ENCODE measurements at places on chromosomes 6 and 20. TPM values are rescaled to one million over a fixed set of nuclear protein-coding genes. Genes with fewer than 3 reads are reported as not detected.
A peak's percentile ranks its signal among the peaks of the same experiment; 100 is the strongest.

The KIFC1 gene
- 0.49 TPM for total RNA-seq

The SNAI1 gene
- total RNA-seq = 0.69 TPM

The WFDC10B gene
- not detected for total RNA-seq

The MOCS3 gene
- 2.8 TPM for total RNA-seq

The UNC93A gene
- total RNA-seq = not detected

The SLC26A8 gene
- total RNA-seq = not detected

The OR2H2 gene
- total RNA-seq = not detected

DNA sequence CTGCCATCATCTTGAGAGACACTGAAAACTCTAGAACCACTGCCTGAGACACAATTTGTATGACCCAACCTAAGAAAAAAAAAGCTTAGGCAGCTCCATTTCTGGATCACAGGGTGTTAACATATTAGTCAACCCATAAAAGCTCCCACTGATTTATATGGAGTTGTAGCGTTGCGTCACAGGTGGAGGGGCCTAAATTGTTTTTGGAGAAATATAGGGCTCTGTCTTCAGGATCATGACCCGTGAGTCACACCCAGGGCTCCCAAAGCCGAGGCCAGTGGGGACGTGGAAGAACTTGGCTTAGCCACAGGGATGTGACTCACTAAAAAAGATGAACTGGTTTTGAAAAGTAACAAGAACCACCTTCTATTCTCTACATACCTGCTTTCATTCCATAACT is 116.5 kb upstream of the BMP2 start:
- DNase-seq = no peak

DNA sequence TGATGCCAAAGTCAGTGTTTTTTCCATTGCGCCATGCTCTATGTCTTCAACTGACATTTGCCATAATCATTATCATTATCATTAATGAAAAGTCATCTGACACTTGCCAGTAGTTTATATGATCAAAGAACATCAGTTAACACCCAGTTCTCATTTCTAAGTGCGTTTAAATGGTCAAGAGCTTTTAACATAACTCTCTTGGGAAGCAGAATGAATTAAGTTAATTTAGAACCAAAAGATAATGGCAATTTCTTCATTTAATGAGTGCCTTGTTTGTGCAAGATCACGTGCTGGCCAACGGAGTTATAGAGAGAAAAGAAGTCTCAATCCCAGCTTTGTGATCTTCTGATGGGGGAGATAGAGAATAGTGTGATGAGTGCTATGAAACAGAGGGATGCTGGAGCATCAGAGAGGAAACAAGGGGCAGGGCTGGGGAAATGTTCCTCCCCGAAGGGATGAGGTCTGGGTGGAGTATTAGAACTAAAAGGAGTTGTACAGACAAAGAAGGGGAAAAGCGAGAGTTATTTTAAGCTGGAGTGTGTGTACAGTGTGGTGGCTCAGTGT is 20.3 kb downstream of the ANKS1A start:
- no peak for DNase-seq

DNA sequence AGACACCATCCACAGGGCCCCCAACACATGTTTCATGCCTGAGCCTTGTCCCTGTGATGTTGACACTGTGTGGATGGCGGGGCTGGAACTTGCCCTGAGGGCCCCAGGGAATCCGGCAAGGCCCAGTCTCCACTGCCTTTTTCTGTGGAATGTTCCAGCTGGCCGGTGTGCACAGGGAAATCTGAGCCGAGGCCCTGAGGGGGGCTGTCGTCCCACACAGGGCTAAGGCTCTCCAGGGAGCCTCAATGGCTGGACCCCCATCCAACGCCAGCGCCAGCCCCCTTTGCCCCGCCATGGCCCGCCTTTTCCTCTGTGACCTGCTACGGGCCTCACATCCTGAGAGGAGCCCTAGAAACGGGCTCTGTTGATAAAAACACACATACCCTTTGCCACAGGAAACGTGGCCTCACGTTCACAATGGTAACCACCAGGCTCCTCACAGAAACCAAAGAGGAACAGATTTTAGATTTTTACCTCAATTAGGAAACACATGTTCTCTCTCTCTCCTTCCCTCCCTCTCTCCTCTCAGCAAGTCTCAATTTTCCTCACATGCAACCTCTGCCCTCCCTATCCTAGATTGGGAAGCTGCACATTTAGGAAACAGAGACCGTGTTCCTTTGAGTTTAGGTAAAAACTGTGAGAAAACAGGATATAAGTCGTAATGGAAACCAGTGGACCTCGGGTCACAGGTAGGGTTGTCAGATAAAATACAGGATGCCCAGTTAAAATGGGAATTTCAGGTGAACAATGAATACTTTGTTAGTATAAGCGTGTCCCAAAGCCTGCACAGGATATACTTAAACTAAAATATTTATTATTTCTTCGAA is 13.7 kb upstream of the ZNF831 start:
- peak; percentile 25 for DNase-seq

DNA sequence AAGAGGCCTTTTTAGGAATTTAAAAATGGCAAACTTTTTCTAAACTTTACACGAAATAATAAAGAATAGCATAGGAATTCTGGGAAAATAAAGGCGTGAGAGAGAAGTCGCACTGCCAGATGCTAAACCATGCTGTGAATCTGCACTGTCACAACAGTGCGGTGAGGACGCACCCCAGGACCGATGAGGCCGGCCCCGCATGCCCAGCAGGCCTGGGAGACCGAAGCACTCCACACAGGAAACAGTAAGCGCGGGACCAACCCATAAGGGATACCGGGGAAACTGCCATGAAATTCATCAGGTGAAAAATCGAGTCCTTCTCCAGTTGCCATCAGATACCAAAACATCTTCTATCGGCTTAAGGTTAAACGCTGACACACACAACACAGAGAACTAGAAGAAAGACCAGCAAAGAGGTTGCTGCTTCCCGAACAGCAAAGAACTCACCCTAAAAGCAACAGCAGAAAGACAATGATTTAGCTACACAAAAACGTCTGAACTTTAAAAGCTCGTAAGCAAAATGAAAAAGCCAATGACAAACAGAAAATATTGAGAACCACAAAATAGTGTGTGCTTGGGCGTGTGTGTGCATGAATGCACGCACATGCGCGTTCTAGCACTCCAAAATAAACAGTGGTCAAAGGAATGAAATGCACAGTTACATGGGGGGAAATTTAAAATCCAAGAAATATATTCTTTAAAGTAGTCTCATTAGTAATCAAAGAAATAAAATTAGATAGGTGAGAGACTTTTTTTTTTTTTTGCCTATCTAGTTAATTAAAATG is 15.4 kb downstream of the RAMACL start:
- no peak for DNase-seq

GRCh38 chr6:30614044-30614842 is 2.8 kb downstream of the PPP1R10 start:
- no peak for DNase-seq

GRCh38 chr20:33606118-33606771 is 55.9 kb upstream of the C20orf144 start:
- no peak for DNase-seq

DNA sequence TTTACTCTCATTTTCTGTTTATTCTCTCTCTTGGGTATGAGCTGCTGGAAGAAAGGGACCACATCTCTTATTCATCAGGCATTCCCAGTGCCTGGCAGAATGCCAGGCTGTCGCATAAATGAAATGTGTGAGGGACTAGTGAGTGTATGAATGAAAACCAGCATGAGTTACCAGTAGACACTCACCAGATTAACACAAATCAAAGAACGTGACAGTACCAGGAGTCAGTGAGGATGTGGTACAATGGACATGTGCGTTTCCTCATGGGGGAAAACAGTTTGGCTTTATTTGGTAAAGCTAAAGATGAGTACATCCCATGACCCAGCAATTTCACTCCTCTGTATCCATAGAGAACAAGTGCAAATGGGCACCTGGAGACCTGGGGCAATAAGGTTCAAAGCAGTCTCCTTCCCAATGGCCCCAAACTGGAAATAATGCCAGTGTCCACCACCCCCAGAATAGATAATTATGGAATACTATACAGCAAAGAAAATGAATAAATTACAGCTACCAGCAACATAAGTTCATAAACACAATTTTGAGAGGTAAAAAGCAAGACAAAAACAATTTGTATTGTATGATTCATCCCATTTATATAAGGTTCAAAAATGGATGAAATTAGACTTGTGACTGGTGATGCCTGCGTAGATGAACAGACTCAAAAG is 93.3 kb downstream of the CDH22 start:
- no peak for DNase-seq

- no peak for DNase-seq
Measured at GRCh38 chr20:41308290-41308711, 9.2 kb downstream of the ZHX3 start.

- no peak for DNase-seq
Measured at GRCh38 chr6:3510178-3510577, 53.3 kb upstream of the SLC22A23 start.

- no peak for DNase-seq
Measured at GRCh38 chr20:5918856-5919625, 31.3 kb downstream of the TRMT6 start.

GRCh38 chr6:35728683-35729678 is 7.9 kb upstream of the ARMC12 start:
- DNase-seq = peak; percentile 65

DNA sequence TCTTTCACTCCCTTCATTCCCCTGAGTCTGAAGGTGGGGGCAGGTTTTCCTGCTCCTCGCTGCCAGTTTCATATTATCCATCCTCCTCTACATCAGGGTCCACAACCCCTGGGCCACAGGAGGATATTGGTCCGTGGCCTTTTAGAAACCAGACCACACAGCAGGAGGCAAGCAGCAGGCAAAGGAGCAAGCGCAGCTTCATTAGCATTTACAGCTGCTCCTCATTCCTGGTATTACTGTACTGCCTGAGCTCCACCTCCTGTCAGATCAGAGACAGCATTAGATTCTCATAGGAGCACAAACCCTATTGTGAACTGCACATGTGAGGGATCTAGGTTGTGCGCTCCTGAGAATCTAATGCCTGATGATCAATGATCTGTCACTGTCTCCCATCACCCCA is 380.3 kb downstream of the ARHGAP18 start:
- no peak for DNase-seq

GRCh38 chr6:1091900-1092299 is 220.0 kb upstream of the FOXQ1 start:
- no peak for DNase-seq

DNA sequence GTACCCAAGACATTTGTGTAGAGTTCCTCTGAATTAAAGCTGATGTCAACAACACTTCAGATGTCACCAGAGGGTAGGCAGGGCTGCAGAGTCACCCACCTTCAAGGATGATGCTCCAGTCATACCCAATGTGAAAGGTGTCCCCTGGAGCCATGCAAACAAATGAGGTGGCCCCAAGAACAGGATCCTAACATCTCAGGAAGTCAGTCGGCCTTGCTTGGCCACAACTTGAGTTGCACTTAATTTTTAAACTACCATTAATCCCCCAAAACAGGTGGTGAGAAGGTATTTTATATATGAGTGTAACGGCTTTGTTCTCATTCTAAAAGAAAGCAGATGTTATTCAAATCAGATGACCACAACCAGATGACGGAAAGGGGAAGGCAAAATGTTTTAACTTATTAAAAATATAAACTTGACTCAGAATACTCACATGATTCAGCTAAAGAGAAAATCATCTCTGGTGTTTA is 21.1 kb upstream of the SERPINB1 start:
- no peak for DNase-seq

- no peak for DNase-seq
Measured at GRCh38 chr6:32668226-32668747, 1.8 kb upstream of the HLA-DQB1 start.

- DNase-seq = no peak
Measured at GRCh38 chr6:3533981-3534380, 77.1 kb upstream of the SLC22A23 start.

DNA sequence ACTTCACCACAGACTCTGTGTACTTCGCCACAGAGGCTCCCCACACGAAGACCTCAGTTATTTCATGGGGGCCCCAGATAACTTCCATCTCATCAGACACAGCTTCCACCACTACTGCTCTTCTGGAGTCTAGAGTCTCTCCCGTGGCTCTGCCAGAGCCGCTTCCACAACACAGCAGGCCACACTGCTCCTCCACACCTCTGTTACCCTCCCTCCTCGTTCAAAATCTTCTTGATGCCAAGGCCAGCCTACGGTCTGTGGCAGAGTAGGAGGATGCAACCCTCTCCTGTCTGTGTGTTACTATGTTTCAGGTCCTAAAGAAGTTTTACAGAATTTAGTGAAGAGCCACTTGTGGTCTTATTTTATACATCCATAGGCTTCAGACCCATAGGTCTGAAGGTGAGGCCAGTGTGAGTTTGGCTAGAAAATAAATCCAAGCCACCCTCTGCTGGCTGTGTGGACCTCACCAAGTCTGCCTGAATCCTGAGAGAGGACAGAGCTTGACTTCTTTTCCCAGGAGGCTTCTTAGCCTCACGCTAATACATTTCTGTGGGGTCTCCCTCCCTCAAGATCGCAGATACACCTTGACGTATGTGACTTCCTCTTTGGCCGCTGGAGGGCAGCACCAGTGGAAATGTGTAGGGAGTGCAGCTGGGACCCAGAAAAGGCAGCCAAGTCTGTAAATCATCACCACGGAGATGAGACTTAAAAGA is 197.7 kb downstream of the FAXC start:
- peak; percentile 20 for DNase-seq

GRCh38 chr6:136410201-136411024 is 120.8 kb upstream of the BCLAF1 start:
- DNase-seq = no peak

DNA sequence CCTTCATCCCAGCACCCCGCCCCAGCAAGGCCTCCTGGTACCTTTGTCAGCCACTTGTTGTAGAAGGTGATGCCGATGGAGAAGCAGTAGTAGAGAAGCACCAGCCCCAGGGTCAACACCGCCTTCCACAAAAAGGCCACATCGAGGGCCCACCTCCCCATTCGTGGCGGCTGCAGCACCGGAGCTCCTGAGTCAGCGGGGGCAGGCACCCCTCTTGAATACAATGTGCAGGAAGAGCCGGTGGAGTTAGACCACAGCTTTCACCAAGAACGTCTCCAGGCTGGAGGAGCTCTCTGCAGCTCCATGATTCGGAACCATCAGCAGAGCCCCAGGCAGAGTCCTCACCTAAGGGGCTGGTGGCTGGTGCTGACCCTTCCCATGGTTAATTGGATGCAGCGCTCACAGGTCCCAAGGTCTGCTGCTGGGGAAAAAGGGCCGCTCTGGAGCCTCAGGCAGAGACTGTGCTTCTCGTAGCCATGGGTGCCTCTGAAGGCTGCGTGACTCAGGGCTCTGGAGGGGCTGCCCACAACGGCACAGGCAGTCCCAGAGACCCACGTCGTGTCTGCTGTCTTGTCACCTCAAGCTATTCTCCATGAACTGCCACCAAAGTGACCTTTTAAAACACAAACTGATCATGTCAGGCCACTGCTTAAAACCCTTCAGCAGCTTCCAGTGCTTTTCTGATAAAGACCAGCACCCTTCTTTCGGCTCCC is 47.9 kb downstream of the ELMO2 start:
- DNase-seq = no peak
